Cardiac muscle cell (in vitro differentiated cells and primary cell): ENCODE measurements at places on chromosomes 1 and 21. TPM values are rescaled to one million over a fixed set of nuclear protein-coding genes. Genes with fewer than 3 reads are reported as not detected.

Gene OR6N1
- polyA plus RNA-seq: not detected in 2 replicates

Gene LRRC3
- 3.3 and 4.1 TPM in 2 replicates for polyA plus RNA-seq

Gene BCL2L15
- 0.16 TPM in 1 of 2 replicates, not detected in the other for polyA plus RNA-seq

Gene KCNJ9
- 0.09 TPM in 1 of 2 replicates, not detected in the other for polyA plus RNA-seq

Gene GUCA2B
- not detected in 2 replicates for polyA plus RNA-seq

GRCh38 chr1:86573763-86574484, 27.0 kb downstream of the CLCA4 start:
- no peak for DNase-seq
- H3K27ac ChIP-seq: no peak overlapping the region
- H3K27me3 ChIP-seq: no peaks in the 10 kb centered on the region
- no peaks in the 10 kb centered on the region for H3K4me1 ChIP-seq
- H3K36me3 ChIP-seq: no peaks in the 10 kb centered on the region

DNA sequence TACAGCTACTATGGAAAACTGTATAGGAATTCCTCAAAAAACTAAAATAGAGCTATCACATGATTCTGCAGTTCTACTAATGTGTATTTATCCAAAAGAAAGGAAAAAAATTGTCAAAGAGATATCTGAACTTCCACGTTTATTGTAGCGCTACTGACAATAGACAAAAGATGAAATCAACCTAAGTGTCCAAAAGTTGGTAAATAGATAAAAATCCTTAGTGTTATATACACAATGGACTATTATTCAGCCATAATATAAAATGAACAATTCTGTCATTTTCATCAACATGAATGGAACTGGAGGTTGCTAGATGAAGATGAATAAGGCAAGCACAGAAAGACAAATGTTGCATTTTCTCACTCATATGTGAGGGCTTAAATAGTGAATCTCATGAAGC, 1492.1 kb downstream of the MRPL39 start:
- no peaks in the 10 kb centered on the region for H3K4me1 ChIP-seq
- DNase-seq: no peak
- H3K27me3 ChIP-seq: no peaks in the 10 kb centered on the region
- H3K36me3 ChIP-seq: no peaks in the 10 kb centered on the region
- H3K27ac ChIP-seq: no peak overlapping the region

GRCh38 chr1:246293366-246294121, 213.5 kb downstream of the SMYD3 start:
- H3K27me3 ChIP-seq: no peaks in the 10 kb centered on the region
- H3K4me3 ChIP-seq: no peak overlapping the region
- H3K36me3 ChIP-seq: no peaks in the 10 kb centered on the region
- peaks cover 11% of the 10 kb centered on the region for H3K4me1 ChIP-seq
- DNase-seq: no peak
- H3K27ac ChIP-seq: peak overlapping the region; percentile 67

GRCh38 chr1:246608616-246609376, 42.5 kb downstream of the CNST start:
- no peak overlapping the region for H3K27ac ChIP-seq
- no peaks in the 10 kb centered on the region for H3K27me3 ChIP-seq
- peak; percentile 95 for DNase-seq
- H3K4me1 ChIP-seq: no peaks in the 10 kb centered on the region
- no peak overlapping the region for H3K4me3 ChIP-seq
- no peaks in the 10 kb centered on the region for H3K36me3 ChIP-seq

DNA sequence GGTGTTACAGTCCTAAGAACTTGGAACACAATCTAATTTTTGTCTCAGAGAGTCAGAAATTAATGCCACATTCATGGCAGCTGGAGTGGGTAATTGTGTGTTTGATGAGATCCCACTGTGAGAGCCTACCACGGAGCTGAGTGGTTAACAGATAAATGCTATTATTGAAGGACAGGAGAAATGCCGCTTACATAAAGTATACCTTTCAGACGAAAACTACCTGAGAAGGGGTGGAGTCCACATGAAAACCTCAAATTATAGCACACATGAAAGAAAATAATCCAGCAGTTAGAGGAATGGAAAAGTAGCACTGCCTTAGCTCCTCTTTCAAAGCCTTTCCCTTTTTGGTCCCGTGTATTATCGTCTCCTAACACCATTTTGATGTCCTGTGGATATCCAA, 133.0 kb downstream of the BACH1 start:
- no peak for DNase-seq
- no peak overlapping the region for H3K27ac ChIP-seq
- H3K27me3 ChIP-seq: no peaks in the 10 kb centered on the region
- H3K36me3 ChIP-seq: no peaks in the 10 kb centered on the region
- no peak overlapping the region for H3K4me3 ChIP-seq

DNA sequence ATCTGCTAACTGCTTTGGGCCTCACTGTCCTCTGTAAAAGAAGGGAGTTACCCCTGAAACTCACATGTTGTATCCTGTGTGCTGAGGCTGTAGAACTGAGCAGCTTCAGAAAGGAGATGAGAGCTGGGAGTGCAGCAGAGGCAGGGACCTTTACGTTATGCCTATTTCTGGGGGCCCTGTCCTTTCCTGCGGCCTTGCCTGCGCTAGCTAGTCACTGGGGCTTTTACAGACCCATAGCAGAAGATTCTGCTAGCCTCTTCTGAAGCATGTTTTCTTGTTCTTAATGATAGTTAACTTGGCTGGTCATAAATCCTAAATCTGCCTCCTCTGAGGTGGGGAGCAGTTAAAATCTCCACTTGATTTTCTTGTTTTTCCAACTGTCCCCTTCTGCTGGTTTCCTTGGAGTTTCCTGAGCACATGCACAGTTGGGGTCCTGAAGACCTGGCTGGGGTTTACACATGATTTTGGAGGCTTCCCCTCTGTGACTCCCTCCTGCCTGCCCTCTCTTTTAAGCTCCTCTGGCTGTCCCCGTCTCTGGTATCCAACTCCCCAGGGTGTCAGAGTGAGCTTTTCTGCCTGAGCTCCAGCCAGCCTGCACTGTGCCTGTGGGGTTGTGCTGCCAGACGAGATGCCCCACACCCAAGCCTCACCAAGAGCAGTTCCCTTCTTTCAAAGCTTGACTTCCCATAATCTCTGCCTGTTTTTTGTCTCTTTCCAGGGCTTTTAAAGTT, 76.6 kb downstream of the NOS1AP start:
- peaks cover 26% of the 10 kb centered on the region for H3K4me1 ChIP-seq
- H3K27me3 ChIP-seq: no peaks in the 10 kb centered on the region
- no peak for DNase-seq
- H3K27ac ChIP-seq: peak overlapping the region; percentile 25
- no peak overlapping the region for H3K4me3 ChIP-seq

DNA sequence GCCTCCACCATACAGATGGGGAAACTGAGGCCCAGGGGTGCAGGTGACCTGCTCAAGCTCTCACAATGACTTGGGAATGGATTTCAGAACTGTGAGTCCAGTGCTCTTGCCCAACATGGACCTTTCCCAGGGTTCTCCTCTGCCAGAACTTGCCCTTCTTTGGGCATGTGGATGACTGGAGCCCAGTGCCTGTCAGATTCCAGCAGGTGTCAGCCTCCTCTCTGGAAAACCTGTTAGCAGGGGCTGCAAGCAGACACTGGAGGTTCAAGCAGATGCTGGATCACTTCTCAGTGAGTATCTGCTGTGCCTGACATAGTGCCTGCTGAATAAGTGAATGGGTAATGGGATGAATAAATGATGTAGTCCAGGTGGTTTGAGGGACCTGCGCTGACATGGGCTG, 314.2 kb upstream of the POU3F1 start:
- H3K27ac ChIP-seq: no peak overlapping the region
- H3K36me3 ChIP-seq: no peaks in the 10 kb centered on the region
- no peaks in the 10 kb centered on the region for H3K27me3 ChIP-seq
- no peak overlapping the region for H3K4me3 ChIP-seq

DNA sequence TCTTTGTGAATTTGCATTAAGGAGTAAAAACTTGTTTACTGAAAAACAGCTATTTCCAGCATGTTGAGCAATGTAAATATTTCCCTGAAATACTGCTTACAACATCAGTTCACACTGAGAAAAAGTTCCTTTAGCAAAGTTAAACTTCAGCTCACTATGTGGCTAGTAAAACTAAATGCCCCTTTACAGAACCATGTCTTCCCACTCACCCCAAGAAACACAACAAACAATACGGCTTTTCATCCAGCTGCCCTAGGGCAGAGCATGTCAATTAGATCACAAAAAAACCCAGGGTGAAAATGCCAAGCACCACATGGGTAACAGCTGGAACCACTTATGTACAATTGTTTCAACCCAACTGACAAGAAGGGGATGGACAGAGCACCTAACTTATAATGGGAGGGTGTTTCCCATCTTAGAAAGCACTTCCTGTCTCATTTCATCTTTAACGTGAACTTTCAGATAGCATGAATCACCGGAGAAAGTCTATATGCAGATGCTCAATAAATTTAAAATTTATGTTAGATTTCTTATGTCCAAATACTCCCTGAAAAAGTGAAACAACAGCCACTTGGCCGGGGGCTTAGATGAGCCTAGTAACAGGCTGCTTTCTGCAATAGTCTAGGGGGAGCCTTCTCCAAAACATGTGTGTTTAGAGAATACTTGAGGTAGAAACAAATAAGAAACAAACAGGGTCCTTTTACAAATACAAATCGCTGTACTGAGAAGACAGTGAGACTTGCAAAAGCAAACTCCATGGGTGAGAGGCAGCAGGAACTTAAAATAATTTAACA, 6.6 kb downstream of the NID1 start:
- no peak overlapping the region for H3K4me3 ChIP-seq
- DNase-seq: peak; percentile 44
- no peak overlapping the region for H3K27ac ChIP-seq
- no peaks in the 10 kb centered on the region for H3K36me3 ChIP-seq
- H3K27me3 ChIP-seq: no peaks in the 10 kb centered on the region
- H3K4me1 ChIP-seq: no peaks in the 10 kb centered on the region

GRCh38 chr1:109488201-109488600, 4.5 kb downstream of the ATXN7L2 start:
- DNase-seq: no peak
- H3K4me1 ChIP-seq: no peaks in the 10 kb centered on the region
- H3K4me3 ChIP-seq: no peak overlapping the region
- no peak overlapping the region for H3K27ac ChIP-seq
- peaks cover 6% of the 10 kb centered on the region for H3K36me3 ChIP-seq

GRCh38 chr1:156601892-156602291, 613 bp upstream of the GPATCH4 start:
- no peaks in the 10 kb centered on the region for H3K36me3 ChIP-seq
- no peaks in the 10 kb centered on the region for H3K4me1 ChIP-seq
- no peaks in the 10 kb centered on the region for H3K27me3 ChIP-seq
- peak overlapping the region; percentile 42 for H3K4me3 ChIP-seq

DNA sequence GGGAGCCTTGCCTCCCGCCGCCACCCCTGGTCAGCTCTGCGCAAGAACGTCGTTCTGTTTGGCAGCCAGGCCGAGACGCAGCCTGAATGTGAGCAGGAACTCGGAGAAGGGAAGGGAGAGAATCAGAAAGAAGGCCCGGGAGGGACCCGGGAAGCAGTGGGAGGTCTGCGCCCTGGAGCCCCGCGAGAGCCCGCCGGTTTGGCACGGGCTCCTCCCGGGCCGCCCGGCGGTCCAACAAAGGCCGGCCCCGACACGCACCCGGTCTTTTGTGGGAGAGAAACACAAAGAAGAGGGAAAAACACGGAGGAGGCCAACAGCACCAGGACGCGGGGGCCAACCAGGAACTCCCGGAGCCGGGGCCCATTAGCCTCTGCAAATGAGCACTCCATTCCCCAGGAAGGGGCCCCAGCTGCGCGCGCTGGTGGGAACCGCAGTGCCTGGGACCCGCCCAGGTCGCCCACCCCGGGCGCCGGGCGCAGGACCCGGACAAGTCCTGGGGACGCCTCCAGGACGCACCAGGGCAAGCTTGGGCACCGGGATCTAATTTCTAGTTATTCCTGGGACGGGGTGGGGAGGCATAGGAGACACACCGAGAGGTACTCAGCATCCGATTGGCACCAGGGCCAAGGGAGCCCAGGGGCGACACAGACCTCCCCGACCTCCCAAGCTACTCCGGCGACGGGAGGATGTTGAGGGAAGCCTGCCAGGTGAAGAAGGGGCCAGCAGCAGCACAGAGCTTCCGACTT, 2.7 kb upstream of the OLIG2 start:
- H3K4me1 ChIP-seq: no peaks in the 10 kb centered on the region
- no peak overlapping the region for H3K27ac ChIP-seq
- no peak overlapping the region for H3K4me3 ChIP-seq
- no peak for DNase-seq

- no peak for DNase-seq
- H3K4me3 ChIP-seq: no peak overlapping the region
- H3K27ac ChIP-seq: no peak overlapping the region
- no peaks in the 10 kb centered on the region for H3K27me3 ChIP-seq
- no peaks in the 10 kb centered on the region for H3K36me3 ChIP-seq
Measured at GRCh38 chr1:180257486-180257885, 27.4 kb downstream of the LHX4 start.
